Stimulated activated CD8-positive, alpha-beta memory T cell treated with anti-CD3 and anti-CD28 coated beads, Interleukin-4, amount 100 ng/mL, for 24 hours (primary cell): ENCODE measurements at places on chromosomes 4 and X.

DNA sequence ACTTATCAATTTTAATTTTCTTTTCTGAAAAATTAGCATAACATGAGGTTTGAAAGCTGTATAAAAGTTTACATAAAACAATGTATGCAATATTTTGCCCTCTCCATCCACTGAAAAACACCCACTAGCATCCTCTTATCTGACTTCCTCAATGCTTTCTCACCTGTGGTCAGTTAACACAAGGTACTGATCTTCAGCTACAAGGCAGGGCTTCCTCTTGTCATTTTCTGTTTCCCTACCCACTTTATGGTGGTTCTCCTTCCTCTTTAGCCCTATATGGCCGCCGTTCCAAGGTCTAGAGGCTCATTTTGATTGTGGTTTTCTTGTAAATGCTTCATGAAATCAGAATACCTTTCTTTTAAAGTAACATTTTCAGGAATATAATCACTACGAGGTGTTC lies 618.6 kb upstream of the CPEB2 start:
- no peak for DNase-seq

- DNase-seq, result no peak
These were observed 819.6 kb upstream of the EPHA5 start for GRCh38 chr4:66489783-66490452.

GRCh38 chr4:20326460-20326859 lies 74.8 kb downstream of the SLIT2 start:
- DNase-seq, result no peak

GRCh38 chr4:5782829-5783476 lies 72.0 kb downstream of the EVC start:
- DNase-seq, result no peak

DNA sequence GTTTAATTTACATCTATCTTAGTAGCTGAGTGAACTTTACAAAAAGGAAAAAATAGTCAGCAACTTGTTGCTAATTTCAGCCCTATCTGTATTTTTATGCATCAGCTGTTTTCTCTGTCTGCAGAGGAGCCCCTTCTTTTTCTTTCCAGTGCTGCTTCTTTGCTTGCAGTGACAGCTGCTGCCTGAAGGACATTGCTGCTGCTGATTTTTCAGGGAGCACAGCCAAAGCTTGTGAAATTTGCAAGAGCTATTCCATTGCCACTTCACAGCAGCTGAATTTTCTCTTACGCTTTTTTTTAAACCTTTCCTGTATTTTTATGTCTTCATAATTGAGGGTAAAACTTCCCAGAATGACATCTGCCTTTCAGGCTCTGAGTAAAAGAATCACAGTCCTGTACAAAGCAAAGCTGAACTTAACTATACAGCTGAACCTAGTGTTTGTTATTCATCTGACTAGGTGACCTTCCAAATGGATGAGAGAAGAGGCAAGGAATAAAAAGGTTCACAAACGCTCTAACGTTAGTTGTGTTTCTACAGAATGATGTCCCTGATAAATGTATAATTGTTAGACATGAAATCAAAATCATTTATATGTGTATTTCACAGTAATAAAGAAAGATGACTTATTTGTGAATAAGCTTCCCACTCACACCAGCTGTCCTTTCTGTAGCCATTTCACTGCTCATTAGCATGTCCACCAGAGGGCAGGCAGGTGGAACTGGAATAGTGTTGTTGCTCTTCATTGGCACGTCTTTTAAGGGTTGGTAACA lies 541.4 kb downstream of the ADGRL3 start:
- DNase-seq, result no peak
